ENCODE measurements at places on chromosomes 6 and 20.

DNA sequence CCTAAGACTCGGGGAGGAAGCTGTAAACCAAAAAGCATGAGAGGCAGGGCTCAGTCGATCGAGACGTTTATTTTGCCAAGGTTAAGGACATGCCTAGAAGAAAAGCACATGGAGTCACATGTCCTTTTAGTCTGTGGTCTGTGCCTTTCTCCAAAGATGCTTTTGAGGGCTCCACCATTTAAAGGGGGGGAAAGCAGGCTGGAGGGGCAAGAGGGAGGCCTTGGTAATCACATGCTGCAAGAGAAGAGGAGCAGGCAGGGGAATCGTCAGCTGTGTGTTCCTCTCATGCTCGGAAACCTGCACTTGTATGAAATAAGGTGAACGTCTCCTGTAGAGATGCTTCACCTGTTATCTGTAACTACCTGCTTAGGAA is 9.1 kb upstream of the YTHDF1 start:
- no peak for DNase-seq

DNA sequence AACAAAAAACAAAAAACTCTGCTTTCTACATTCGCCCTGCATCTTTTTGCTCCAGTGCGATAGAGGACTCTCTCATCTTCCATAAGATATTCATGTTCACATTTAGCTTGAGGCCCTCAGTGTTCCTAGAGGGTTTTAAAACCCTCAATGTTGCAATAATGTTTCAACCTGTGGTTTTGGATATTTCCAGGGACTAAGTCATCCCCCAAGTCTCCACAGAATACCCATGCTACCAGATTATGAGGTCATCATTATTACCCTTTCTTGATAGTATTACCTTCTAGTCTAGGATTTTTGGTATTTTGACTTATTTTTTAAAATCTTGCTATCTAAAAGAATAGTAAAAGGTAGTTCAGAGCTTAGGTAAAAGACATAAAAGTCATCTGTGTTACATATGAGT is 480.5 kb upstream of the ID4 start:
- DNase-seq: no peak

GRCh38 chr20:63737695-63737944 is 1.2 kb downstream of the LIME1 start:
- DNase-seq: no peak

DNA sequence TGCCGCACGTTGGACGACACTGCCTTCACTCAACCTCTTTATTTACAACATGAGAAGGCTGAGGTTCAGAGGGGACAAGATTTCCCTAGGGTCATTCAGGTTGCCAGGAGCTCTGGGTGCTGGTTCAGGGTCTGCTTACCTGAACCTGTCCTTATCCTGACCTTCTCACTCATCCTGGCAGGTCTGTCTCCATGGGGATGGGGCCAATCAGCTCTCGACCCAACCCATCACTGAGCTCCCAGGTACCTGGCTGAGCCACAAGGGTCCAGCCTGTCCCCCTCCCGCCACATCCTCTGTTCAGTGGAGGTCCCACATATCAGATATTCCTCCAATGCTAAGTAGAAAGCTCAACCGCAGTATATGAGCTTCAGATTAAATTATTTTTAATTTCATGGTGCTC is 225.6 kb downstream of the ANKRD60 start:
- DNase-seq: no peak

DNA sequence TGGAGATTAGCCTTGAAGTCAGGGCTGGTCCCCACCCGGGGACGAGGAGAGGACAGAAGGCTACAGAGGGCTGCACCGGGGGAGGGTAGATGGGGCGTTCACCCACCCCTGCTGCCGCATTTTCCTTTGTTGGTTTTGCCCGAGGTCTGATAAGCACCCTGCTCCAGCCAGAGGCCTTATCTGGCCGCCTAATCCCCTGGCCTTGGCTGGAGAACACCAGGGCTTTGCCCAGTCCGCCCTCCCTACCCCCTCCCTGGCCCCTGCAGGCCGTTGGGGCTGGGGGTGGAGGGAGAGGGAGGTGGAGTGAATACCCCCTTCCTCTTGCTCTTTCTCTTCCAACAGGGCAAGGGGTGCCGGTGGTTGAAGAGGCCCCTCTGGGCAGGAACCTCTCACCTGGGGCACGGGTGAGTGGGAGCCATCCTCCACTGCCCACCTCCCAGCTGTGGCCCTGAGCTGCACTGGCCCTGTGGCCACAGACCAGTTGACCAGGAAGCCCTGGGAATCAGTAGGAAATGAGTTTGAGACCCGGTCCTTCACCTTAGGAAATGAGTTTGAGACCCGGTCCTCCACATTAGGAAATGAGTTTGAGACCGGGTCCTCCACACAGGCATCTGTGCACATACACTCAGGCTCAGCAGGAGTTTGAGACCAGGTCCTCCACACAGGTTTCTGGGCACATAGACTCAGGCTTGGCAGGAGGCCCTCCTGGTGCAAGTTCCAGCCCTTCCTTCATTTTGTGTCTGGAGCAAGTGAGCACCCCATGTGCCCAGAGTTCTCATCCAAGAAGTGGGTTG is 12.0 kb upstream of the GATA5 start:
- DNase-seq: no peak

DNA sequence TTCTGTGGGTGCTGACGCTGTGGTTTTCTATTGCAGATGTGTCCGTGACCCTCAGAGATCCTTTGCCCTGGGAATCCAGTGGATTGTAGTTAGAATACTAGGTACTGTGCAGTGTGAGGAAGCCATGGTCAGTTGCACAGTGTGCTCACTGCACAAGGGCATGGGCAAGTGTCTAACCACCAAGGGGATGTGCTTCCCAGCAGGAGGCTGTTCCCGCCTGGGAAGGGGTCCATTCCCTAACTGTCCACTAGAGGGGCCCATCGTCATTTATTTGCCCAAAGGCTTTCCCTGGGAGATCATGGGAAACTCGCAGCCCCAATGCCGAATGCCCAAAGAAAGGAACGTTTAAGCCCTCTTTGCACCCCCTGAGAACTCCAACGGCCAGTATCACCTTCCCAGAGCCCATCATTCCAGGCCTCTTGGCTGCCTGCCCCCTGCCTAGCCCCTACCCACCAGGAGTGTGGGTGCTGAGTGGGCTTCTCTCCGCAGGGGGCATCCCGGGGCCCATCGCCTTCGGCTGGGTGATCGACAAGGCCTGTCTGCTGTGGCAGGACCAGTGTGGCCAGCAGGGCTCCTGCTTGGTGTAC is 26.2 kb downstream of the SLCO4A1 start:
- no peak for DNase-seq

DNA sequence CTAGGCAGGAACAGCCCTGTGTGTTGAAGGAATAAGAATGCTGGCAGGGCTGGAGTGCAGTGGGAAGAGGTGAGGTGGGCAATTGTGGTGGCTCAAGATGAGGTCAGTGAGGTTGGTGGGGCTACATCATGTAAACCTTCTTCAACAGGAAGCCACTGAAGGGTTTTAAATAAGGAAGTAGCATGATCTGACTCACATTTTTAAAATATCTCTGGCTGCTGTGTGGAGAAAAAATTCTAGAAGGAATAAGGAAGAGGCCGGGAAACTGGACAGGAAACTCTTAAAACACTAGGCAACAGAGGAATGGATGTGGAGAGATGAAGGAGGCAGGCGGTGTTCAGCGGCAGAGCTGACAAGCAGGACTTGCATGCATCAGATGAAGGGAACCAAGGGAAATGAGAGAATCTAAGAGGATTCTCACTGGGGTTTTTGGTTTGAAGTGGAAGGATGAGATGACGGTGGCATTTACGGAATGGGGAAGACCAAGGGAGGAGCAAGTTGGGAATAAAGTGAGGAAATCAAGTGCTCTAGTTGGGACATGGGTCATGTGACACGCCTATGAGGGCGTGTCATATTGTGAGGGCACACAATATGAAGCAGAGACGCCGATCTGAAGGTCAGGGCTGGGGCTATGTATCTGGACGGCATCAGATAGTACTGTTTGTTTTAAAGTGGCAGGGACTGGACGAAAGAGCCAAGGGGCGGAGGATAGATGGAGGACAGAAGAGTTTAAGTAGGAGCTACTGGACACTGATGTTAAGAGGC is 18.2 kb downstream of the TMEM242 start:
- no peak for DNase-seq

DNA sequence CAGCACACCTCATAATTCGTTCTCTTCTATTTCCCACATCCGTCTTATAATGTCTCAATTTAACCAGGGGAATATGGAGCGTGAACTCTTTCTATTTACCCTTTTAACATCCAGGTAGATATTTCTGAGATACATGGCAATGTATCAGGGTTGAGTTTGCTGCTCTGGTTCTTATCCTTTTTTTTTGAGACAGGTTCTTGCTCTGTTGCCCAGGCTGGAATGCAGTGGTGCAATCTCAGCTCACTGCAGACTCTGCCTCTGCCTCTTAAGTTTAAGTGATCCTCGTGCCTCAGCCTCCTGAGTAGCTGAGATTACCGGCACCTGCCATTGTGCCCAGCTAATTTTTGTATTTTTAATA is 36.5 kb downstream of the KLHL31 start:
- DNase-seq: no peak

GRCh38 chr6:138285800-138286199 is 67.5 kb upstream of the PBOV1 start:
- no peak for DNase-seq

DNA sequence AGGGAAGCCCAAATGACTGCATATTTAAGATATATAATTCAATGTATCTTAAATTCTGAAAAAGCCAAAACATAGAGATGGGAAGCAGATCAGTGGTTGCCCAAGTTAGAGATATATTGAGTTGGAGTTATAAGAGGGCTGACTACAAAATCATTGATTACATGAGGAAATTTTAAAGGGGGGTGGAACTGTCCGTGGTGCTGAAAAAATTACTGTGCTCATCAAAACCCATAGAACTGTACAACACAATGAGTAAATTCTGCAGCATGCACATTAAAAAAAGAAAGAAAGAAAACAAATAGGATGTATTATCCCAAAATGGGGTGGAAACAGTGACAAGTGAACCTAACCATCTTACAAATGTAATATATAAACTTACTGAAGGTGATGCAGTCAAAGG is 100.9 kb downstream of the FUT9 start:
- no peak for DNase-seq

DNA sequence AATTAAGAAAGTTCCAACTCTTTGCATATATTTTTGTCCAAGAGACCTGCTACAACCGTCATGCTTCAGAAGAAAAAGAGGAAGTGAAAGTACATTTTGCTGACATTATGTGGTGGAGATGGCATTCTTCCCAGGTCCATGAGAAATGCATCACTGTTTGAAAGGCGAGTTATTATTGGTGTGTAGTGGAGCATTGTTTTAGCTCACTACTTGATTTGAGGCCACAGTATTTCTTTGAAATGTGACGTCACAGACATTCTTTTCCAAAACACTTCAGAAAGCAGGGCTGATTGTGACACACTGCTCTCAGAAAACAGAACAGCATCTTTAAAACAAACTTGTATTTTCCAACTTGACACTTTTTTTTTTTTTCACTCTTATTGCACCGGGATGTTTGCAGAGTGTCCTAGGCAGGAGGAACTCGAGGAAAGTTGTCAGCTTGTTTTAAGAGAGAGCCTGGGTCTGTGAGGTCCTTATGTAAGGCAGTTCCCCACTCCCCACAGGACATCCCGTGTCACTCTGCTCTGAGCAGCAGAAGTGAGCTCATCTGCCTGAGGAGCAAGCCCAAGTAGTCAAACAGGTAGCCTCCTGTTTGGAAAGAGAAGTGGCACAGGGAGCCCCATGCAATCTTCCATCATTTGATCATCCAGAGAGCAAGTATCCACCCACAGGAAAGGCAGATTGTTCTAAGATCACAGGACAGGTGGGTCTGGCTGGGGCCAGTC is 1.1 kb downstream of the SPTLC3 start:
- no peak for DNase-seq

DNA sequence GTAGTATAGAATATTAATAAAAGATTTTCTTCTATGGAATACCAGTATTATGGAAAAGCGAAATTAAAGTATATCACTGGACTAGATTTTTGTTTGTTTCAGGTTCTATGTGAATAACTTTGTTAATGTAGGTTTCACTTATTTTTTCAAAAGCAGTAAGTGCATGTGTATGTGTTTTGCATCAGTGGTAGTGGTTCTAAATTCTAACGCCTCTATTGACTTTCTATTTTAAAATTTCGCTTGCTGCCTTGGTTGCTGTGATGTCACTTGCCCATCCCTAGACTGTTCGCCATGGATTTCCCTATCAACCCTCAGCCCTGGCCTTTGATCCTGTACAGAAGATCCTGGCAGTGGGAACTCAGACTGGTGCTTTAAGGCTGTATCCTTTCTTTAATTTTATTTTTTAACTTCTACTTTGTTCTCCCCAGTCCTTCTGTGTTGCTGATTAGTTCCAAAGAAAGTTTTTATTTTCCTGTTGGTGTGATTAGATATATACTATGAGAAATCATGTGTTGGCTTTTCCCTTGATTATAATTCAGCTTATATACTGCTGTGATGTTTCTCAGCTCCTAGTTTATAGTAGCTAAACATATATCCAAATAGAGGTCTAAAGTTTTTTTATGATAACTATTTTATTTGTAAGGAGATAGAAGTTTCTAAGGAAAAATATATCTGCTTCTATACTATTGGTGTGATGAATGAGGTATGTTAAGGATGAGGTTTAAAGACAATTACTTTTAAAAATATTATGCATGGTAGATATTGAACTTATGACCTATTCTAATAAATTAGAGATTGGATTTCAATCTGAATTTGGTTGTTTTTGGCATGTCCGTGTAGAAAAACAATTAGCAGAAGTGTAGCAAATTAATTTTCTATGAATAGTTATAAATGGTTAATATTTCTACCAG is 1.7 kb downstream of the STXBP5 start:
- DNase-seq: peak; percentile 2

GRCh38 chr6:31559958-31560696 is 12.0 kb upstream of the LTA start:
- no peak for DNase-seq

DNA sequence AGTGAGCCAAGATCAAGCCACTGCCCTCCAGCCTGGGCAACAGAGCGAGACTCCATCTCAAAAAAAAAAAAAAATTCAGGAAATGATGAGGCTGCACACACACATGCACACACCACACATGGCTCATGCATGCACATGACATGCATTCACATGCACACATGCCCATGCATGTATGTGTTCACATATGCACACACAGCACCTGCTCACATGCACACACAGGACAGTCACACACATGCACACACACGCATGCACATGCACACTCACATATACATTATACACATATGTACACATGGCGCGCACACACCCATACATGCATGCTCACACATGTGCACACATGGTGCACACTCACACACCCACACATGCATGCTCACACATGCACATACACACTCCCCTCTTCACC is 22.5 kb downstream of the RIPOR3 start:
- no peak for DNase-seq
